ENCODE measurements at places on chromosomes 1 and 21. TPM values are rescaled to one million over a fixed set of nuclear protein-coding genes. Genes with fewer than 3 reads are reported as not detected.

FCRL1 gene
- 5.1 TPM for total RNA-seq

KDM1A gene
- 45.8 TPM for total RNA-seq

RAP1GAP gene
- 0.33 TPM for total RNA-seq

DNA sequence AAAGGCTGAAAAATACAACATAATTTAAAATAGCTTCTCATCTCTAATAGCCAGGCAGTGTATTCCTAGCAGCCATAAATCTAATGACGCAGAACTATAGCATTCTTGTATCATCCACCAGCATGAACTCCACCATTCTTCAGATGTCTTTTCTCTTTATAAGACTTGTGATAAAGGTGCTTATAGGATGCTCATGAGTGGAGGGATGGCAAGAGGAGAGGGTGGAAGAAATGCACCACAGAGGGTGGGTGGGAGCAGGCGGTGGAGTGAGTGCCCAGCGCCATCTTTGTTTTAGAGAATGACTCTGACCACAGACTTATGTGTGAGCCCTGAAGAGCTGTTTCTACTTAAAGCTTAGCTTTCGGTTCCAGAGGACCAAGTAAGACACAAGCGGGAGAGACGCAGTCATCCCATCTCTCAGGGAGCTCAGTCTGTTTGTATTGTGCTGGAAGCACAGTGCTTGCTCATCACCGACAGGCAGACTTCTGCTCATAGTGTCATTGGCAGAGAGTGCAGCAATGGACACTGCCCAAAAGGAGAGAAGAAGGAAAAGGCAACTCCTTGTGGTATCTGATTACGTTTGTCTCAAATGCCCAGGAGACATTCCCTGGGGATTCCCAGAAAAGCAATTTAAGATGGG lies 65.6 kb downstream of the KCNJ15 start:
- H3K27me3 ChIP-seq, result no peaks in the 10 kb centered on the region
- no peak overlapping the region for H3K4me3 ChIP-seq
- peaks cover 17% of the 10 kb centered on the region for H3K4me1 ChIP-seq
- H3K27ac ChIP-seq, result no peak overlapping the region

DNA sequence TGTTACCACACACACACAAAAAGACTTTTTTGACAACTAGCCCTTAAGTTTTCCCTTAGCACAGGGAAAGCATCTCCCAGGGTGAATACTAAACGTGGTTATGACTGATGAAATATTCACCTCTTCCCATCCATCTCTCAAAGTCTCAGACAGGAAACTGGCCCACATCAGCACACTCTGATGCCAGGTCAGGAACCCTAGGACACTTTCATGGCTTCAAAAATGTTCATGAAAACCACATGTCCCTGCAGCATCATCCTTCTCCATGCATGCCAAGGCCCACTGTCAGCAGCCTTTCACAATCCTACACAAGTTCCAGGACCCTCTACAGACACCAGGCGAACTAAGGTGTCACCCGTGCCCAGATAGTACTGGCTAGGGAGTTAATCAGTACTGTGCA lies 68.7 kb downstream of the DNTTIP2 start:
- H3K36me3 ChIP-seq, result no peaks in the 10 kb centered on the region
- H3K4me1 ChIP-seq, result no peaks in the 10 kb centered on the region
- no peak for DNase-seq
- no peak overlapping the region for H3K4me3 ChIP-seq
- no peaks in the 10 kb centered on the region for H3K27me3 ChIP-seq

GRCh38 chr1:156379420-156380165 lies 10.6 kb downstream of the RHBG start:
- no peak overlapping the region for H3K27ac ChIP-seq
- H3K4me1 ChIP-seq, result no peaks in the 10 kb centered on the region
- no peaks in the 10 kb centered on the region for H3K36me3 ChIP-seq
- no peak overlapping the region for H3K4me3 ChIP-seq

DNA sequence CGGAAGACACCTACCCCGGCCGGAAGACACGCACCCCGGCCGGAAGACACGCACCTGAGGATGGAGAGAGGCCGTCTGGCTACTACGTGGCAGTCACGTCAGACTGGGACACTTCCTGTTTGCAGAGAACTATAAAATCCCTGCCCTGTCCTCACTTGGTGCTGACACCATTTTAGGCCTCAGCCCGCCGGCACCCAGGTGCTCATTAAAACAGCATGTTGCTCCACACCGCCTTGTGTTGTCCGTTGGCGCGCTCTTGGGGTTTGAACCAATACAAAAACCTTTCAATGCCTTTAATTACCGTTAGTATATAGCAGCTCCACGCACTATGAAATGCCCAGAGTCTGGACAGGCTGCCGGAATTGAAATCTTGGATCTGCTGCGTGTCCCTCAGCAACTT lies 34.7 kb downstream of the VN1R5 start:
- no peak overlapping the region for H3K4me3 ChIP-seq
- no peak overlapping the region for H3K27ac ChIP-seq
- DNase-seq, result no peak
- no peaks in the 10 kb centered on the region for H3K36me3 ChIP-seq
- no peaks in the 10 kb centered on the region for H3K4me1 ChIP-seq
- H3K27me3 ChIP-seq, result peaks cover 2% of the 10 kb centered on the region

GRCh38 chr1:113109908-113110554 lies 37.0 kb downstream of the LRIG2 start:
- H3K4me3 ChIP-seq, result no peak overlapping the region
- no peak for DNase-seq
- H3K27ac ChIP-seq, result no peak overlapping the region
- H3K27me3 ChIP-seq, result no peaks in the 10 kb centered on the region
- no peaks in the 10 kb centered on the region for H3K4me1 ChIP-seq

DNA sequence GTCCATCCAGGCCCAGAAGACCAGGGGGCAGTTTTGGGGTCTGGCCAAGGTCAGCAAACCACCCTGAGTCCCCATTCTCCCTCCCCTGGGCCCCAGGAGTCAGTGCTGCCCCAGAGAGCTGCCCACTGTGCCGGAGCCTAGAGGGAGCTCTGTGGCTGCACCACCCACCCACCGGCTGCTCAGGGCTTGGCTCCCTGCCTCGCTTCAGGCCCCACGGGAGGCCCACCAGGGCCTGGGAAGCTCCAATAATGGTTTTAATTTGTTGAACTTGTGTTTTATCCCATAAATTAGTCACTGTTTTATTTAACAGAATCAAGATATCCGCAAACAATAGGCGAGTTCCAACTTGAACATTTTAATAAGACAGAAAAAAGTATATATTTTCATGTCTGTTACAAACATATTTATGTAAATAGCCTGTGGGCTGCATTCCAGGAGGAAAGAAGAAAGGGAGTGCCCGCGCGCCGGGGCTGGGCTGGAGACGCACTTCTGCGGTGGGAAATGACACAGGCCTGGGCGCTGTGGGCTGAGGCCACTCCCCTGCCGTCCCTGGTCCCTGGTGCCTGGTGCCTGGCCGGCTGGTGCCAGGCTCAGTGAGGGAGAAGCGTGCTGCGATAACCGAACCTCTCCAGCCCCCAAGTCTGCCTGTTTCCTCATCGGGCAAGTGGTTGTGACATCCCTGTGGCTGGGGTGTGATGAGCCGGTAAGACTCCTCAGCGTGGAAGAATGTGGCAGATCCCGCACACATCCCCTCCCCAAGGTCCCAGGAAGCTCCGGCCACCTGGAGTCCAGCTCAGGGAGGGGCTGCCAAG lies 160.5 kb downstream of the PEX14 start:
- DNase-seq, result no peak
- H3K36me3 ChIP-seq, result peaks cover 6% of the 10 kb centered on the region
- no peak overlapping the region for H3K4me3 ChIP-seq
- peaks cover 4% of the 10 kb centered on the region for H3K27me3 ChIP-seq

GRCh38 chr1:99970713-99971255 lies 988 bp downstream of the SLC35A3 start:
- no peaks in the 10 kb centered on the region for H3K27me3 ChIP-seq
- DNase-seq, result no peak
- peaks cover 10% of the 10 kb centered on the region for H3K4me1 ChIP-seq

DNA sequence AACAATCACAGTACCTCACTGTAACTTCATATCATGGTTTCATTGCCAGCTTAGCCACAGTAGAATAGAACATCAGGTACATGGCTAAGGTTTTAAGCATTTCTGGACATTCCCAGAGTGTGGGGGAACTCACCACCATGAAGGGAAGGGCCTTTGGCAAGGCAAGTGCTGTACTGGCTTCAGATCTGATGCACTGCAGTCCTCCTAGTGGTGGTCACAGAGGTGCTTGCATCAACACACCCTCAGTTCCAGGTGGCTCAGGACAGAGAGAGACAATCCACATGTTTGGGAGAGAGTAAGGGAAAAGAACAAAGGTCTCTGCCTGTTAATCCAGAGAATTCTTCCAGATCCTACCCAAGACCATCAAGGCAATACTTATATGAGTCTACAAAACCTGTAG lies 528.4 kb upstream of the RGS18 start:
- no peak overlapping the region for H3K4me3 ChIP-seq
- H3K4me1 ChIP-seq, result no peaks in the 10 kb centered on the region
- DNase-seq, result no peak
- no peak overlapping the region for H3K27ac ChIP-seq
- no peaks in the 10 kb centered on the region for H3K36me3 ChIP-seq

- no peaks in the 10 kb centered on the region for H3K36me3 ChIP-seq
- no peak for DNase-seq
- peaks cover 44% of the 10 kb centered on the region for H3K4me1 ChIP-seq
- H3K27ac ChIP-seq, result peak overlapping the region; percentile 27
Measured at GRCh38 chr1:198597690-198598430, 41.0 kb upstream of the PTPRC start.

DNA sequence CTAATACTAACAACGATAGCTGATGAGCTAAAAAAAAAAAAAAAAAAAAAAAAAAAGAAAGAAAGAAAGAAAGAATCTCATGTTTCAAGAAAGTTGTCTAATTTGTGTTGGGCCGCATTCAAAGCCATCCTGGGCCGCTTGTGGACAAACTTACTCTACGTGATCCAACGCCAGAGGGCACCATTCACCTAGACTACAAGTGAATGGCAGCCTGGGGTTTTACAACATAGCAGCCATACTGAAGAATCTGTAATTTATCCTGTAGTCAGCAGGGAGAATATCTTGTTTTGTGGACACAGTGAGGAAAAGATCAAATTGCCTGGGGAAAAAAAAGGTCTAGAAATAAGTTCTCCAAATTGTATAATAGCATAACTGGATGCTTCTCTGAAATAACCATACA lies 47.0 kb downstream of the CYP2J2 start:
- H3K27me3 ChIP-seq, result no peaks in the 10 kb centered on the region
- H3K27ac ChIP-seq, result no peak overlapping the region
- H3K4me3 ChIP-seq, result no peak overlapping the region
- H3K36me3 ChIP-seq, result no peaks in the 10 kb centered on the region

GRCh38 chr1:156705321-156705917 lies at the start of gene CRABP2:
CRABP2 (minus strand) TSS chr1:156705583; CDS start chr1:156705446, 137 bp downstream.
- peaks cover 54% of the 10 kb centered on the region for H3K27me3 ChIP-seq
- H3K4me3 ChIP-seq, result peak within 1 kb of the TSS; percentile 55
- H3K27ac ChIP-seq, result peak within 1 kb of the TSS; percentile 47
- peaks cover 14% of the 10 kb centered on the region for H3K4me1 ChIP-seq
- no peaks in the 10 kb centered on the region for H3K36me3 ChIP-seq

GRCh38 chr1:78601068-78601467 lies 19.2 kb upstream of the IFI44L start:
- no peaks in the 10 kb centered on the region for H3K4me1 ChIP-seq
- H3K4me3 ChIP-seq, result no peak overlapping the region
- DNase-seq, result no peak
- H3K36me3 ChIP-seq, result no peaks in the 10 kb centered on the region
- no peak overlapping the region for H3K27ac ChIP-seq

GRCh38 chr1:27132147-27132546 lies 22.8 kb downstream of the SLC9A1 start:
- DNase-seq, result no peak
- no peak overlapping the region for H3K27ac ChIP-seq
- peaks cover 6% of the 10 kb centered on the region for H3K36me3 ChIP-seq
- H3K4me3 ChIP-seq, result no peak overlapping the region

DNA sequence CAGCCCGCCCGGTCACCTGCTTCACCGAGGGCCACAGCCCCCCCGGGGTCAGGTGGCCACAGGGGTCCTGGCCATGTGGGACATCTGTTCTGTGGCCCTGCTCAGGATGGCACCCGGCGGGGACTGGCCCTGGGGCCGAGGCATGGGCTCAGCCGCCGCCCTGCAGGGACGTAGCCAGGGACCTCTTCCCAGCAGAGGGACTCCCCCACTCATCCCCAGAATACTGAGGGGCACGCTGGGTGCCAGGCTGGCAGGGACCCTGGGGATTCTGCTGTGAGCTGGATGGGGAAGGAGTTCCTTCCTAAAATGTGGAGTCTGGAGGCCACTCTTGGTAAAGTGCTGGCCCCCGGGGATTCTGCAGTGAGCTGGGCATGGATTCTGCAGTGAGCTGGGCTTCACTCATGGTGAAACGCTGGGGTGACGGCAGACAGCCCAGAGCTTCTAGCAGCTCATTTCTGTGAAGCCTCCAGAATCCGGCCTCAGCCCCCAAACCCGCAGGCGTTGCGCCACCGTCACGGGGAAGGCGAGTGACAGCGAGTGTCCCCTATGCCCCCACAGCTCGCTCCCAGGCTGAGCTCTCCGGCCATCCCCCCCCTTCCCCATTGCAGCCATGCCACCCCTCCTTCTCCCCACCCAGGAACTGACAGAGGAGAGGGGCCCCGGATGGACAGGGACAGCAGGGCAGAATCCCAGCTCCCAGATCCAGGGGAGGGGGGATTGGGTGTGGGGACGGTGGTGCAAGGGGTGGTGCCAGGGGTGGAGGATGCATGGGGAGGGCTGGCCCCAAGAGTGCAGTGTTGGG lies 1.4 kb downstream of the ITGB2 start:
- DNase-seq, result no peak
- peaks cover 55% of the 10 kb centered on the region for H3K4me1 ChIP-seq
- no peaks in the 10 kb centered on the region for H3K27me3 ChIP-seq
- peak overlapping the region; percentile 64 for H3K27ac ChIP-seq
- no peaks in the 10 kb centered on the region for H3K36me3 ChIP-seq

DNA sequence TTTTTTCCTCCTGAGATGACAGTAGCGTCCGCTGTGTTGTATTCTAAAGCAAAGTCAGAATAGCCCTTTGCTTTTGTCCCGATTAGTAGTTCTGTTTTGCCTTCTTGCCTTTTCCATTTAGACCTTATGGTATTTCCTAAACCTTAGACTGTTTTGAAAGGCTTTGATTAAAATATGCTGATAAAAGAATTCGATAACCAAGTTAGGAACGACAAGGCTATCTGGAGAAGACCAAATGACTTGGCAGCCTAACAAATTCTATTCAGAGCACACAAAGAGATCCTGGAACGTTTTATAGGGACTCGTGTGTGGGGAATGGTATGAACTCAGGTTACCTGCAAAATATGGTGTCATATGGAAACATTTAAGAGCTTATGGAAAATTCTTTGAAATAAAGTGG lies 42.9 kb downstream of the NFIA start:
- H3K27me3 ChIP-seq, result no peaks in the 10 kb centered on the region
- no peak overlapping the region for H3K4me3 ChIP-seq
- H3K4me1 ChIP-seq, result no peaks in the 10 kb centered on the region
- H3K27ac ChIP-seq, result no peak overlapping the region
- no peaks in the 10 kb centered on the region for H3K36me3 ChIP-seq

- DNase-seq, result no peak
- H3K4me1 ChIP-seq, result peaks cover 34% of the 10 kb centered on the region
- H3K36me3 ChIP-seq, result no peaks in the 10 kb centered on the region
- no peak overlapping the region for H3K27ac ChIP-seq
- H3K4me3 ChIP-seq, result no peak overlapping the region
Measured at GRCh38 chr1:27469334-27469733, 20.6 kb downstream of the WASF2 start.

All from T-cell (primary cell).